ENCODE measurements at places on chromosomes 4 and X.
A peak's percentile ranks its signal among the peaks of the same experiment; 100 is the strongest.

- DNase-seq: no peak
Observed at GRCh38 chr4:108337923-108338322, 169.2 kb upstream of the LEF1 start.

DNA sequence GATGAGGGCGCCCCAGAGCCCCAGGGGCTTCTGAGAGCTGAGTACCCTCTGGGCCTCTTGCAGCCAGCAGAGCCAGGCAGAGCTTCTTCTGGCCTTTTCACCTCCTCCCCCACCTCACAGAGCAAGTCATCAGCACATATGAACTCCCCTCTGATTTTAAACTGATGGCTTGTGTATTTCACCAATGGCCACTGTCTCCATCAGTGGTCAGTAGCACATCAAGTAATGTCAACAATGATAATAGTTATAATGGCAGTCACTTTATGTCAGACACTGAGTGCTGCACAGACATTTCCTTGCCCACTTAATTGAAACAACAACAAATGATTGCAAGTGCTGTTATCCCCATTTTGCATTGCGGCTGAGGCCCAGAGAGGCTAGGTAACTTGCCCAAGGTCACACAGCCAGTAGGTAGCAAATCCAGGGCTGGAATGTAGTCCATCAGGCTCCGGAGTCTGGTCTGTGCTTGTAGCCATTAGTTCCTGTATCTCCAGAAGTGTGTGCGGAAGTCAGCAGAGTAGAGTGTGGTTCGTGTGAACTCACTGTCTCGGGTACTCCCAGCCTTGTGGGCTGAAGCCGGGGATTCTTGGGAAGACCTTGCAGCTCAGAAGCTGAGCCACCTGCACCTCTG is 3.0 kb downstream of the ATP2B3 start:
- DNase-seq: no peak

- DNase-seq: no peak
Observed at GRCh38 chrX:108348525-108348924, 89.7 kb downstream of the COL4A6 start.

DNA sequence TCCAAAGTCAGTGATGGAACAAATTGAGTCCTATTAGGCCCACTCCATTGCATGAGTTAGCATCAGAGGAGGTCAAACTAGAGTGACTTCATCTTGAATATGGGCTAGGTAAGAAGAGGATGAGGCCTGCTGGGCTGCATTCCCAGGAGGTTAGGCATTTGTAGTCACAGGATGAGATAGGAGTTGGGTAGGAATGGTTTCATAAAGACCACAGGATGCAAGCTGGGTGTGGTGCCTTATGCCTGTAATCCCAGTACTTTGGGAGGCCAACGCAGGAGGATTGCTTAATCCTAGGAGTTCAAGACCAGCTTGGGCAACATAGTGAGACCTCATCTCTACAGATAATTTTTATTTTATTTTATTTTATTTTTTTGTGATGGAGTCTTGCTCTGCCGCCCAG is 26.8 kb downstream of the PDGFRA start:
- no peak for DNase-seq

DNA sequence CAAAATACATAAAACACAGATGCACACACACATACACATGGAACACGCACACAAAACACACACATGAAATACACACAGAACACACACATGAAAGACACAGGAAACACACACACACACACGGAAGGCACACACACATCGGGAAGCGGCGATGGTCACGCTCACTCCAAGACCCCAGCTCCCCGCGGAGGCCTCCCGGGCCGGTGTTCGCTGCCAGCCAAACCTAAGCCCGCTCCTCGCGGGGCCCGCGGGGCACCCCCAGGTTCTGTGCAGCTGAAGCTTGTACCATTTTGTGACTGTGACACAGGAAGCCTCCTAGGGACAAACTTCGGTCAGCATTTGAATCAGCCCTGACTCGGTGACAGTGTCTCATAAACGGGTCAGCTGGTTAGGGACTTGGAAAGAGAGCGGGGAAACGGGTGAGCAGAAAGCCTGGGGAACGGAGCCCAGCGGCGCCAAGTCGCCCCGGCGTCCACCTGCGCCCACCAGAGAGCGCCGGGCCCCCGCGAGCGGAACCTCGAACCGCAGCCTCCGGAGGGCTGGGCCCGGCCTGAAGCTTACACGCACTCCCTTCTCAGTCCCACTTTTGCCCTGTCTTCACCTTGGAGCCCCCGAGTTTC is 32.1 kb downstream of the F11 start:
- no peak for DNase-seq

DNA sequence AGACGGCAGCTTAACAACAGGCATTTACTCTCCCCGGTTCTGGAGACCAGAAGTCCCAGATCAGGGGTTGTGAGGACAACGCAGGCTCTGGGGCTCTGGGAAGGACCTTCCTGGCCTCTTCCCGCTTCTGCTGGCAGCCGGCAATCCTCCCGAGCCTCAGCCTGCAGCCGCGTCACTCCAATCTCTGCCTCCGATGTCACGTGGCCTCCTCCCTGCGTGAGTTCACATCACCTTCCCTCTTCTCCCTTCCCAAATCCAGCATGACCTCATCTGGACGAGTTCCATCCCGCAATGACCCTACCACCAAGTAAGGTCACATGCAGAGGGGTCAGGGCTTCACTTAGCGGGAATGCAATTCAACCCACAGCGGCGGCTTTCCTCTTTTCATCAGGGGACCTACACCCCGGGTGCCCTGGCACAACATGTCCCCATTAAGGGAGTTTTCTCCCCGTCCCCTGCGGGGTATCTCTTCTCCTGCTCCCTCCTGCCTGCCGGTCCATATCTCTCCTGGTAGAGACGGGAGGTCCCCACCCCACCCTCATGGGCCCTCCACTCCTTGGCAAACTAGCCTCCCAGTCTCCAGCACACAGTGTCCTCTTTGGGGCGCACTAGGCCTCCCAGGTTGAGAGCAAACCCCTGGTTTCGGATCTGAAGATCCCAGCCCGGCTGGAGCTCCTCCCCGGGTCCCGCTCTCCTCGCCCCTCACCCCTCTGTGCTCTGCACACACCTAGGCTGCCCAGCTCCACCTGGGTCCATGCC is 25.5 kb downstream of the ABLIM2 start:
- no peak for DNase-seq

- DNase-seq: peak; percentile 58
Observed at GRCh38 chr4:153154007-153154975, 50.0 kb upstream of the TRIM2 start.

DNA sequence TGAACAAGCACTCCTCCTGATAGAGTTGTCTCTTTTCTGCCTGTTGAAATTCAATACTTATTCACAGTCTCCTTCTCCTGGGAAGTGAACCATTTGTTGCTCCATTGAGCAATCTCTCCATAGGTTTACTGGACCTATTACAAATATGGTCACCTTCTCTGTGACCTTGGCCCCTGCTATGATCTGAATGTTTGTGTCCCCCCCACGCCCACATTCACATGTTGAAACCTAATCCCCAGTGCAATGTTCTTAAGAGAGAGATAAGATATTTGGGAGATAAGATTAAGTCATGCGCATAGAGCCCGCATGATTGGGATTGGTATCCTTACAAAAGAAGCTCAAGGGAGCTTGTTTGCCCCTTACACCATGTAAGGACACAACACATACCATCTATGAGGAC is 54.1 kb upstream of the GABRE start:
- DNase-seq: no peak

DNA sequence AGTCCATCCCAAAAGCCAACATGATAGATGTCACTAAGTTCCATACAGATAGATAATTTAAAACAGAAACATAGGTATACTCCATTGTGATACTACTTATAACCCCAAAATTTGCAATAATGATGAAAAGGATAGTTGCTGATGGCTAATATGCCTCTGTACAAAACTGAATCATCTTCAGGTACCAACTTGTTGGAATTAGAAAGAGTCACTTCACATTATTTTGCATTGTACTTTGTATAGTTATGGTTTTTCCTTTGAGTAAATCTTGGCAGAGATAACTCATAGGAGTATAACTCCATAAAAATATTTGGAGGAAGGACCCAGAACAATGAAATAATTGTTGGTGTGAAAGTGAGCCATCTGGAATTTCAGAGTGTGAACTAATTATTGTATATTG is 17.6 kb downstream of the GIMD1 start:
- DNase-seq: no peak

DNA sequence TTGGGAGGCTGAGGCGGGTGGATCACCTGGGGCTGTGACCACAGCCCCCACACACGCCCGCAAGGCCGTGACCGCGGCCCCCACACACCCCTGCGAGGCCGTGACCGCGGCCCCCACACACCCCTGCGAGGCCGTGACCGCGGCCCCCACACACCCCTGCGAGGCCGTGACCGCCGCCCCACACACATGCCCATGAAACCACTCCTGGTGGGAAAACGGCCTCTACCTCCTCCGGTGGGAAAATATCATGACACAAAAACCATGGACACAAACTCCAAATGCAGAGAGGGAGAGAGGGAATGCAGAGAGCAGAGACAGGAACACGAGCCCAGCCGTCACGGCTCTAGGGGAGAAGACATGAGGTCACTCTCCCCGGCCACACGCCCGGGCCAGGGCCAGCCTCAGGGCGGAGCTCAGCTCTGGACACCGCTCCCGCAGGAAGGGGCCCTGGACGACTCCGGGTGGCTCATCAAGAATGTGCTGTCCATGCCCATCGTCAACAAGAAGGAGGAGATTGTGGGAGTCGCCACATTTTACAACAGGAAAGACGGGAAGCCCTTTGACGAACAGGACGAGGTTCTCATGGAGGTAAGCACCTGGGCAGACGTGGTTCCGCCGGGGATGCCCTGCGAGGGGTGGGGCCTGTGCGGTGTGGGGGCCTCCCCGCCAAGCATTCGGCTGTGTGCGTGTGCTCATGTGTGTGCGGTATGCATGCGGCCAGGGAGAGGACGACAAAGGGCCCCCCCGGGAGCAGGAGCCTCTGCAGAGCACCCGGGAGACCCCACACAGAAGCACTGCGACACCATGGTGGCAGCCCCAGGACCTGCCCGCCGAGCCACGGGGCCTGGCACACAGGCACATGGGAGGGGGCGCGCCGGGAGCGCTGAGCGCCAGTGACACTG is 17.4 kb downstream of the ATP5ME start:
- DNase-seq: no peak

GRCh38 chr4:55517526-55518229 is 29.0 kb downstream of the CLOCK start:
- no peak for DNase-seq

DNA sequence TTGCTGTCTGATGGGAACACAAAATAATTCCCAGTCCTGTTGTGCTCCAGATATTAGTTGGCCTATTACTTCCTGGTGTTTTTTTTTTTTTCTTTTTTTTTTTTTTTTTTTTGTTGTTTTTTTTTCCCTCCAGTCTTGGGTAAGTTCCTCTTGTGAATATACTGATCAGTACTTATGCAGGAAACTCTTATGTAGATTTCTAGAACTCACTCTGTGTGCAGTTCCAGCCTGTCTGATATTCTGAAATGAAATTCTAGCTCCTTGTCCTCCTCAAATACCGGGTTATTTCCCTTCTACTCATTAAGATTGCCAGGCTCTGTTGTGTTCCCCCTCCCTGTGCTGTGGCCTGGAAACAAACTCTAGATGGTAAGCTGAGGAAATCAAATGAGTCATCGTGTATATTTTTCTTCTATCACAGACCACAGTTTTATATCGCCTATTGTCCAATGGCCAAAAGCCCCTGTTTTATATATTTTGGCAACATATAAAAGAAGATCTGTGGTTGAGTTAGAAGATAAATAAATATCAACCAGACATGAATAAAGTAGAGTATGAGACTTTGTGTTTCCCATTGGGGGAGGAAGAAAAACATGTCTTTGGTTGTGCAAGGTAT is 124.3 kb upstream of the UGT8 start:
- no peak for DNase-seq

DNA sequence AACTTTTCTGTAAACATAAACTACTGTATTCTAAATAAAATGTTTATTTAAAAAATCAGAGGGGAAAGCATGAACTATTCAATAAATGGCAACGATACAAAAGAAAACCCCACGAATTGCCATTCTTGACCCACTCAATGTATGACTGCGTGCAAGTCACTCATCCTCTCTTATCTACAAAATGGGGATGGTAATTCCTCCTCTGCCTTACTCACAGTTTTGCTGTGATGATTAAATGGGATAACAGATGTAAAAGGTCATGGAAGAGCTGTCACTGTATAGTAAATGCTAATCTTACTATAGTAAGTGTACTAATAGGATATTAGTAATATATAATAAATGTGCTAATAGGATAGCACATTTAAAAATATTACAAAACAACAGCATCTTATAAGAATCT is 173.4 kb downstream of the SCFD2 start:
- DNase-seq: no peak

GRCh38 chr4:2044119-2044485 is 15.0 kb upstream of the NAT8L start:
- no peak for DNase-seq

DNA sequence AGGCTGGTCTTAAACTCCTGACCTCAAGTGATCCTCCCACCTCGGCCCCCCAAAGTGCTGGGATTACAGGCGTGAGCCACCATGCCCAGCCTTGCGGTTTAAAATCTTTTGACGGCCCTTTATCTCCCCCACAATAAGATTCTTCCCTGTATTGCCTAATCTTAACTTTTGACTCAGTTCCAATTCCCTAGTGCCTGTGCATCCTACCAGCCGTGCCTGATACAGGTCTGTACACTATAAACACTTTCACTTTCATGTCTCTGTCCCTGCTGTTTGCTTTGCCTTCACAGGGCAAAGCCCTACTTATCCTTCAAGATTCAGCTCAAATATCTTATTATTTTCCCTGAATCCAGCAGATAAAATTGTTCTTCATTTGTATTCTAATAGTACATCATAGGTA is 74.6 kb downstream of the WDR44 start:
- no peak for DNase-seq

- no peak for DNase-seq
Observed at GRCh38 chr4:119104644-119105273, 30.9 kb upstream of the MYOZ2 start.

DNA sequence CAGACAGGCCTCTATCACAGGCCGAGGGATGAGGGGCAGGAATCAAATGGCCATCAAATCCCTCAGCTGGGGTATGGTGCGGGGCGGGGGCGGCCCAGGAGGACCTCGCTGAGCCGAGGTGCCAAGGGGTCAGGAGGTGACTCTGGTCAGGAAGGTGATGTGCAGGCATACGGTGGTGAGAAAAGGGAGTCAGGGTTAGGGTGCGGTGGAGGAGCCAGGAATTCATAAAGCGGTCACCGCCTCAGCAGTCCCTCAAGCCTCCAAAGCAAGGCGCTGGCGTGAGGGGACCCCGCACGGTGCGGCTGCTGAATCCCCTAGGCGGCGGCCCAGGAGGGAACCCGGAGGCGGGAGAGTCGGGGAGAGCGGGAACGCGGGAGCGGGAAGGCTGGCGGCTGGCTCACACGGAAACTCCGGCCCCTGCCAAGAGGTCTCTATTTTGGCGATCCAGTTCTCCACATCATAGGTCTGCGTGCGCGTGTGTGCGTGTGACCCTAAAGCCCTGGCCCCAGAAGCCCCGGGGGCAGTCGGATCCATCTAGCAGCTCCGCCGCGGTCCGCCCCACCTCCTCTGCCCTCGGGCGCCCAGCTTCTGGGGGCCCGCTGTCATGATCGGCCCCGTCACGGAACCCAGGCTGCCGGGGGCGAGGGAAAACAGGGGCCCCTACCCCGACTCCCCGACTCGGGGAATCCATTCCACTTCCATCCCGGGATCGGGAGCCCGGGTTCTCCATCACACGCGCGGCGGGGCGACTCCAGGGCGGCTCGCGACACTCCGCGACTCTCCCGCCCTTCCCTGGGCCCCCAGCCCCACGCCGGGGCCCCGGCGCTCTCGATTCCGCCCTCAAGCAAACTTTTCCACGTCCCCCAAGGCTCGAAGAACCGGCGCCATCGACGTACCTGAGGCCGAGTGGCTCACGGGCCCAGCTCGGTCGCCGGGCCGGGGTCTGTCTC is 593 bp downstream of the ELF4 start:
- no peak for DNase-seq
